Left lung (tissue), 14 donors: ENCODE measurements at places on chromosomes 3 and 15. TPM values are rescaled to one million over a fixed set of nuclear protein-coding genes. Genes with fewer than 3 reads are reported as not detected.

The UCN2 gene
- not detected for polyA plus RNA-seq

The NR2F2 gene
- polyA plus RNA-seq, result 168 TPM

The CCR8 gene
- polyA plus RNA-seq, result not detected

The PATL2 gene
- 1.1 TPM for polyA plus RNA-seq

The SERPINI2 gene
- polyA plus RNA-seq, result 0.70 TPM

The NME9 gene
- 2.8 TPM for polyA plus RNA-seq

The DAZL gene
- not detected for polyA plus RNA-seq

The VWA5B2 gene
- polyA plus RNA-seq, result 2.4 TPM

The GPR87 gene
- polyA plus RNA-seq, result not detected

The GALK2 gene
- polyA plus RNA-seq, result 26.5 TPM

The CYB561D2 gene
- 11.7 TPM for polyA plus RNA-seq

The USP50 gene
- polyA plus RNA-seq, result 0.52 TPM

The PP2D1 gene
- polyA plus RNA-seq, result 1.2 TPM

The AGBL1 gene
- not detected for polyA plus RNA-seq

The FEZF2 gene
- not detected for polyA plus RNA-seq
